CD4-positive, alpha-beta T cell treated with Interleukin-21 for 1 hour (primary cell): ENCODE measurements at places on chromosomes 5 and 9.

- DNase-seq: no peak
Measured at GRCh38 chr5:116814626-116815385, 240.2 kb upstream of the SEMA6A start.

- DNase-seq: no peak
Measured at GRCh38 chr9:91935805-91936514, 14.1 kb downstream of the ROR2 start.

- DNase-seq: no peak
Measured at GRCh38 chr9:110065532-110065931, 142.4 kb downstream of the C9orf152 start.

- no peak for DNase-seq
Measured at GRCh38 chr5:132203464-132203818, 24.2 kb downstream of the P4HA2 start.

DNA sequence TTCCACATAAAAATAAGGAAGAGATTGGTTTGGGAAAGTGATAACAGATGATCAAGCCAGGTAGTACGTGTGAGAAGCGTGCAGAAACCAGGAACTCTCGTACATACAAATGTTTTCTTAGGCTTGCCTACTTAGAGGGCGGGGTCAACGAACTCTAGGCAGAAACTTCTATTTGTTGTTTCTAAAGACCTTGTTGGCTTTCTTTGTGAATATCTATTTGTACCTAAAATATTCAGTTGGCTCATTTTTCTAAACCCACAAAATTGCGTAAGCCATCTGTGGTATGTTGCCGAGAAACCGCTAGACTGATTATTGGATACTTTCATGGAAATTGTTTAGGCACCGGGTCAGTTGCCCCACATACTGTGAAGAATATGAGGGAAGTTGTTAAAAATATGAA lies 458.5 kb downstream of the MAT2B start:
- no peak for DNase-seq

- DNase-seq: no peak
Measured at GRCh38 chr5:23389291-23390101, 117.9 kb upstream of the PRDM9 start.

- DNase-seq: no peak
Measured at GRCh38 chr5:121251954-121252353, 599.7 kb upstream of the FTMT start.

DNA sequence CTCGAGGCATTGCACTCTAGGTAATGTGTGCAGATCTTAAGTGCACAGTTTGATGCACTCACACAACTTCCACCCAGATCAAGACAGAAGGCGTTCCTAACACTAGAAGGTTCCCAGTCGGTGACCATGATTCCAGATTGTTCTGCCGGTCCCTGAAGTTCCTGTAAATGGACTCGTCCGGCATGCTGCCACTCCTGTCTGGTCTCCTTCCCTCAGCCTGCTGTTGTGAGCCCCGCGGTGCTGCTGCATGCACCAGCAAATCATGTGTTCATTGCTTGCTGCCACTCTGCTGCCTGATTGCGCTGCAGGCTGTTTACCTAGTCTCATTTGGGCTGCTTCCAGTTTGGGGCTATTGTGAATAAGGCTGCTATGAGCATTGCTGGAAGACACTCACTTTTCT lies 11.5 kb downstream of the STKLD1 start:
- DNase-seq: no peak

DNA sequence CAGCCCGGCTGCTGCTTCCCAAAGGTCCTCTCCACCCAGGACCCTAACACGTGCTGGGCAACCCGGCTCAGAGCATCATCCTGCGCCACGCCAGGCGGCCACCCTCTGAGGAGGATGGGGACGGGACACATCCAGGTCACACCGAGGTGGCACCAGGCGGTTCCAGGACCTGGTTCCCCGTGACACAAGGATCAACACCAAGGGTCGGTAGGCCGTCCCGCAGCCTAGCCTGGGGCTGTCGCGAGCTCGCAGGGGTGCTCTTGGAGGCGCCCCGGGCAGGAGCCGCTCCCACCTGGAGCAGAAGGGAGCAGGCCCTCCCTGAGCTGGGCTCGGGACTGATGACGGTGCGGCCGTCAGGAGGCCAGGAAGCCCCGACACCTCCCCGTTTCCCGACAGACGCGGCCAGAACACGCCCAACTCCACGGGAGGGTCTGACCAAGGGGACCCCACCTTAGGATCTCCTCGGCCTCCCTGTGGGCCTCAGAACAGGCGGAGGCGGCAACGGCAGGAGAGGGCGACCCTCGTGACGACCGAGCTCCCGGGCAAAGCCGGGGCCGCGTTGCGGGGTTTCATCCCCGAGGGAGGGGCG lies 6.3 kb downstream of the EXD3 start:
- DNase-seq: no peak

DNA sequence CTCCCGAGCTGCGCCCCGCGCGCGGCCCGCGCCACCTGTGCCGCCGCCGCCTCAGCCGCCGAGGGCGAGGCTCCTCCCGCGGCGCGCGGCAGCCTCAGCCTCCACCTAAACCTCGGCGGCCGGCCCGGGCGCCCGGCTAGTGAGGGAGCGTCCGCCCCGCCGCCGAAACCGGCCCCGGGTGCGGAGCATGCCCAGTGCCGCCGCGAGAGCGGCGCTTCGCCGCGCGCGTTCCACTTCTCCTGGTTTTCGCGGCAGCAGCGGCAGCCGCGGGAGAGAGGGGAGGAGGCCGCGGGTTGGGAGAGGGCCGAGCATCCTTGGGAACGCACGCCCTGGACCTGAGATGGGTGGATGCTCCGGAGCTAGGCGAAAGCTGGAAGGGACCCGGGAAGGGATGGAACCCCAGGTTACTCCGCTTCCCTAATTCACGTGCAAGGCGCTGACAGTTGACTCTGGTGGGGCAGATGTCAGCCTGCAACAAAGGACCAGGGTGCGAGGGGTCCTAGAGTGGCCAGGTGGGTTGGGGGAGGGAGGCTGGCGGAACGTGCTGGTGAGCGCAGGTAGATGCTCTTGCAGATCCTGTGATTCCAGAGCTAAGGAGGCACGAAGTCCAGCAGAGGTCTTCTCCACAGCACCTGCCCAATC lies at the start of gene CTNND2:
CTNND2 (minus strand) TSS at position 182 of the 642 bp plus-strand sequence. CDS start 593 bp downstream, outside the sequence.
- no peak for DNase-seq

DNA sequence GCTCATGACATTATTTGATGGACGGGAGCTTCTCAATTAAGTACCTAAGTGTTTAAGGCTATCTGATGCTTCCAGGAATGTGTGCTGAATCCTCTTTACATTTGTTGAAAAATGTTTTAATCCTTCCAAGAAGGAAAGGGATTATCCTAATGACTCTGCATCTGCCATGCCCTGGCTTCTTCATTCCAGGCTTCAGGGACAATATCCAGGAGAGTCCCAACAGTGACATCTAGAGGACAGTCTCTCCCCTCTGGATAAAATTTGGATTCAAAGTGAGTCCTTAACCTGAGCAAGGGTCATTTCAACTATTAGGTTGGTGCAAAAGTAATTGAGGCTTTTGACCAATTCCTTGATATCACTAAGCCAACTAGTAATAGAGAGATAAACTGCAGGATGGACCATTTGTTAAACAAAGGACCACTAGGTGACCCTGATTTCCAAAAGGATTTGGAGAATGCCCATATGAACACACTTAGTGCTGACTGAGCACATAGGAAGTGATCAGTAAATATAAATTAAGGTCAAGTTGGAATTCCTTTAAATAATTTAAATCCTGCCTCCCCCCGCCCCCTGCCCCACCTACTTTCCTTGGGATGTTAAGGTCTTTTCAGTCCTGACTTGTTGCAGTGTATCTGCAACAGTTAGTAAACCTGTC lies 19.1 kb downstream of the TNFSF8 start:
- DNase-seq: no peak

DNA sequence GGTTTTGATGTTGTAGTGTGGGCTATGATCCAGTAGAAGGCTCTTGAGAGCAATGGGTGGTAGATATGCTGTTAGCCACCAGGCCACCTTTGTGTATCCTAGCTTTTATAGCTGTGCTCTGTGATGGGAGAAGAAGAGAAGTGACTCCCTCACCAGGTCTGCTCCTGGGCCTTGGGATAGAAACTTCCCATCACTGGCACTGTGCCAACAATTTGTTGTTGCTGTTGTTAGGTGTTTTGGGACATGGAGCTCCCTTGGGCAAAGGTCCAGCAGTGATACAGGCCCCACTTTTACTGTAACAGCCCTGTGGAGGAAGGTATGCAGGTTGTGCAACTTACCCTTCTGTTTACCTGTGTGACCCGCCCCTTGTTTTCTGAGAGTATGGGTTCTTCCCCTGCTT lies 570.9 kb upstream of the GRIN3A start:
- DNase-seq: no peak

- no peak for DNase-seq
Measured at GRCh38 chr5:84131372-84131771, 253.3 kb downstream of the EDIL3 start.

DNA sequence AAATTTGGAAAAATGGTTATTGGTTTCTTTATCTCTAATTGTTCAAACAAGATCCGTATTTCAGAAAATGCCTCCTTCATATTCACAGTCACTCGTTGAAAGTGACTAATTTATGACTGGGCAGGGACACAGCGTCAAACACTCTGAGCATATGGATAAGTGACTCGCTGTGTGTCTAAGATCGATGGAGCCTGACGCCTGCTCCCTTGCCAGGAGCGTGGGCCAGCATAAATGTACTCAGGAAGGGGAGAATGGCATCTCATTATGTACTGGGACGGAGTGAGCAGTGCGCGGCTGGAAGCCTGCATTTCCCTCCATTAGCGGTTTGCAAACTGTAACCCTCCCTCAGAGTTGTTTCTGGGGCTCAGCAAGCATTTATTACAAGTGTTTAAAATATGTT lies 79.8 kb upstream of the CAST start:
- DNase-seq: no peak

DNA sequence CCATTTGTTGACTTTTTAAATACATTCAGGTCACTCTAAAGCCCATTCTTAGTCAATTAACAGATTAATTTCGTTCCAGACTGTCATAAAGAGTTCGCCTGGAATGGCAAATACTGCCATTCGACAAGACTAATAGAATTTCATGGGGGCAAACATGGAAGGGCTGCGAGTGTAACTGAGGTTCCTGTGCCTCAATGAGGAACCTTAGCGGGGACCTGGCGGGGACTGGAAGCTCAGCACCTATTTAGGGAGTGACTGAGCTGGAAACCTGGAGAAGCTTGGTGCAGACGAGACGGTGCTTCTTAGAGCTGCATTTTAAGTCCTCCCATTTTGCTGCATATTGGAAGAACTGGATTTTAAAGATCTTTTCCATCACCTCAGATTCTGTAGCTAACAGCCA lies 3.4 kb downstream of the VCAN start:
- DNase-seq: no peak

GRCh38 chr5:142655339-142656267 lies 30.3 kb downstream of the FGF1 start:
- DNase-seq: peak; percentile 62

DNA sequence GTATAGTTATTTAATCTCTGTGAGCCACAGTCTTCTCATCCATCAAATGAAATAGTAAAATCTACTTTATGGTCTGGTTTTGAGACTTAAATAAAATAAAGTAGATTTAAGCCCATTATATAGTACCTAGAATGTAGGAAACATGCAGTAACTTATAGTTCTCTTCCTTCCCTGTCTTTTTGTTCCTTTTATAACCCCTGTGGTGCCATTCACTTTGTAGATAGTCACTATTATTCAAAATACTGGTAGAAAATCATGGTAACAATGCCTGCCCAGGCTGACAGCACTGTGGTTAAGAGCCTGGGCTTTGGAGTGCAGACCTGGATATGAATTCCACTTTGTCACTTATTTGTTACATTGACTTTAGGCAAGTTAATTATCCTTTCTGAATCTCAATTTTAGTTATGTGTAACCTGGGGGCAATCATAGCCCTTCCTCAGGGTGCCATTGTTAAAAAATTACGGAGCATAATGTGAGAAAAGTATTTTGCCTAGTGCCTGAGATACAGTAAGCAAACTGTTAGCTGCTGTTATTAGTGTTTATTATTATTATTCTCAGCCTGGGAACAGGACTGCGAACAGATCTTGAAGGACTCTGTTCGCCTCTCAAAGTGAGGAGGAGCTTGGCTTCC lies 100.4 kb downstream of the RALGPS1 start:
- DNase-seq: no peak

- no peak for DNase-seq
Measured at GRCh38 chr9:81718244-81718643, 28.9 kb upstream of the TLE1 start.

DNA sequence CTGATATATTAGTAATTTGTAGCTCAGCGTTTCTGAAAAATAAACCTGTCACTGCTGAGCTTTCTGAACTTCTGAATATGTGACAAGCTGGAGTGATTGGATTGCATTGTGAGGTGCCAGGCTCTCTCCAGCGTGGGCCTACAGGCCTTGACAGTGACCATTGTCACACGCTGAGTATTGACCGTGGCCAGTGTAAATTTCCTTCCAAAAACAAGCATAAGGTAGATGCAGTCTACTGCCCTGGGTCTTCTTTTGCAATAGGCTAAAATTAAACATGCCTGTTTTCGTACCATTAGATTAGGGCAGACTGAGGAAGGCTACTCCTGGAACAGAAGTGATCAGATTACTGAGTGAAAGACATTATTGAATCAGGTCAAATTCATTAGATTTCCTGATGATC lies 60.2 kb downstream of the SPEF2 start:
- DNase-seq: no peak

DNA sequence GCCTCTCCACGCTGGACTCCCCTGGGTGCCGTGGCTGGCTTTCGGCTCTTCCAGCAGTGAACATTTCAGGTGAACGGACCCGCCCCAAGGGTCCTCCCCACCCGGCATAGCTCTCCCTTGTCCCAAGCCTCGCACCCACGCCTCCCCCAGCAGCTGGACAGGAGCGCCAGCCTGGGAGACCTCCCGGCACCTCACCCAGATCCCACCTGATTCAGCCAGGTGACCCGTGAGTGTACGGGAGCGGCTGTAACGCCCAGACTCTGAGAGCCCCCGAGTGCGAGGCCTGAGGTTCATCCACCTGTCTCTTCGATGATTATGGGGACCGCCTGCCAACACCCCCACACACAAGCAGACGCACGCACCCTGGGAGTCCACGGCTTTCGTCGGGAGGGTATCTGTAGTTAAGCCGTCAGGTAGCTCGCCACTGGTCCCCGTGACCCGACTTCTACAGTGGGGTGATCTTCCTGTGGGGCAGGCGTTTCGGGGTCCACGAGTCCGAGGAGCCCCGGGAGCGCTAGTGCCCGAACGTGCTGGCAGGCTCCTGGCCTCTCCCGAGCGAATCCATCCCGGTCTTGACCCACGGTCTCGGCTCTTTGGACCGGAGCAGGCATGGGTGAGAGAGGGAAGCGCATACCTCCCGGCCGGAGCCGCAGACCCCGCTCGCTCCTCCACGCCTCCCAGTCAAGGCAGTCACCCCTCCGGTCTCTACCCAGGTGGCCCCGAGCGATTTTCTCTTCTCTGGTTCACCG lies 14.9 kb downstream of the TRIM7 start:
- DNase-seq: peak; percentile 45

- no peak for DNase-seq
Measured at GRCh38 chr5:78533356-78533755, 115.2 kb downstream of the LHFPL2 start.
